Activated CD4-positive, CD25-positive, alpha-beta regulatory T cell treated with anti-CD3 and anti-CD28 coated beads, Interleukin-2, amount 50 U/mL, for 16 hours (primary cell): ENCODE measurements at places on chromosomes 3 and 15.

- no peak for DNase-seq
Observed at GRCh38 chr3:150868282-150868681, 37.0 kb downstream of the MINDY4B start.

DNA sequence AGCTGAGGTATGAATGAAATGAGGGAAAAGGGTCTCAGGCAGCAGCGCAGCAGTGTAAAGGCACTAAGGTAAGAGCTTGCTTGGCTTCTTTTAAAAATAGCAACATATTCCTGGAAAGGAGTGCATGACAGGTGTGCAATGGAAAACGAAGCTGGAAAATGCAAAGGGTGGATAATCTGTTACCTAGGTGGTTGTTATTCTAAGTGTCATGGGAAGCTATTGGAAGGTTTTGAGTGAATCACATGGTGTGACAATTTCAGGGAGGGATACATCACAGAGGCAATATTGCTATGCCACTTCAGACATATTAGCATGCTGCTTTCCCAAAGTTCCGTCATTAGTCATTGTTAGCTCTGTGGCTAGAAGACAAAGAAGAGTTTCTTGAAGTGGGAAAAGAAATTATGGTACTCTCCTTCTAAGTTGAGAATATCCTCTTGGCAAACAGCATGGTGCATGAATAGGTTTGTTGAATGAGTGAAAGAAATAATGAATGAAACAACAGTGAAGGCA is 28.7 kb upstream of the TMEM45A start:
- no peak for DNase-seq

- no peak for DNase-seq
Observed at GRCh38 chr15:35505141-35505540, 40.8 kb downstream of the DPH6 start.

- no peak for DNase-seq
Observed at GRCh38 chr3:167318306-167318705, 61.8 kb downstream of the ZBBX start.

- DNase-seq = no peak
Observed at GRCh38 chr15:38002883-38003477, 68.5 kb downstream of the TMCO5A start.

DNA sequence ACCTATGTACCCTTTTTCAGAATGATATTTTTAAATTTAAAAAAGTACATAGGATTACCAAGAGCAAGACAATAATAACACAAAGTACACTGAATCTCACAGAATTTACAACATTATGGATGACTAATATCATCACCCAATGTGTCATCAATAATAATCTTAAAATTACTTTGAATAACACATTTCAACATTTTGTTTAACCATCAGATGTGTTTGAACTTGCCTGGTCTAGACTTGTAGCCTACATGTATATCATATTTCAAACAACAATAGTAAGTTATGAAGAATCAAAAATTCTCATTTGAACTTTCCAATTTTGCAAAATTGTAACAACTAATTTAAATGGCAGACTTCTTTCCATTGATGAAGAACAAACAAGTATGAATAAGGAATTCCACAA is 15.1 kb downstream of the LRRC3B start:
- DNase-seq = no peak

- DNase-seq = no peak
Observed at GRCh38 chr3:63886858-63887257, 23.2 kb downstream of the ATXN7 start.

DNA sequence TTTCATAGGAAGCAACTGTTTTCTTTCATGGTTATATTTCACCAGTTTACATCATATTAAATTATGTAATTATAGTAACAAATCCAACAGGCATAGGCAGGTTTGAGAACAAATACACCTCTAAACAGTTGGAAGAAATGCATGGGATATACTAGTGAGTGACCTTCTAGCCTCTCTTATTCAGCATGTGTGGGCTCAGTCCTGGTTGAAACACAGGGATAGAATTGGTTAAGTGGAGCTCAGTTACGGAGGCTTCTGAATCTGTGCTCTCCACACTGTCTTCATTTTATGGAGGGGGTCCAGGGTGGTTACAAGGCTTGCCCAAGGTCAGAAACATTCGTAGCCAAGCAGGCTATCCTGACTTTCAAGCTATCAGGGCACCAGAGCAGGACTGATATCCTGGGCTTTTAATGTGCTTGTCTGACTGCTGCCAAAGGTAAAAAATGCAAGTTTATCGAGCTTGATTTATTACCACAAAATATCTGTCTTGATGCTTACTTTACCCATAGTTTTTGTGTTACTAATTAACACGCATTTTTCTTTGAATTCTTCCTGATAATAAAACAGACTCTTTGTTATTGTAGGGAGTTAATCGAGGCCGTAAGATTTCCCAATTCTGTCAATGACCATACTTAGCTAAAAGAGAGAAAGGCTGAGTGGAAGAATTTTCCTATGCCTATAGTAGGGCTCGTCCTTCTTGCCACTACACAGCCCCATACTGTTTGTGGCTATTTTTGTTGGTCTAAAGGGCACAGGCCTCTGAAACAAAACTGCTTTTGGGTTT is 89.6 kb downstream of the FILIP1L start:
- DNase-seq = no peak

DNA sequence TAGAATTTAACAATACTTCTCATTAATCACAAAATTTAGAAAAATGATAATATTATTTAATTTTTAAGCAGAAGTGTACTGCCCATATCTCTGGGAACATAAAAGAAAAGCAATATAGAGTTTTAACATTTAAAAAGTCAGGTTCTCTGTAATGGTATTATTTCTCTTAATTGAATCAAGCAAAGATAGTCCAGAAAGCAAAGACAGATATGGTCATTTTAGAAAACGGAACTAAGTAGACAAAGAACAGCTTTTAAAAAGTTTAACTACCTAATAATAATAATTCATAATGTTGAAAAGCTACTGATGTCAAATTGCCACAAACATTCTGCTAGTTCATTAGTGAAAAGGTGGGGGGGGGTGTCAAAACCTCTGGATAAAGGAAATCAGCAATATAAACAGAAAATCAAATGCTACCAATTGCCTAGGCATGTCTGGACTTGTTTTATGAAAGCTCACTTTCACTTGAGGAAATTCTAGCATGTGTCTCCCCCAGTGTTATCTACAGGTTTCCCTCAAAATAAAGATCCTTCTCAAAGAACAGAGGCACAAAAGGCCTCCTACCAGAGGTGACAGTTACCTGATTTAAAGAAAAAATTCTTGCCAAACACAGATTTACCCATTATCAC is 1.7 kb downstream of the ZMAT3 start:
- no peak for DNase-seq

GRCh38 chr3:30400926-30401325 is 205.5 kb upstream of the TGFBR2 start:
- no peak for DNase-seq

DNA sequence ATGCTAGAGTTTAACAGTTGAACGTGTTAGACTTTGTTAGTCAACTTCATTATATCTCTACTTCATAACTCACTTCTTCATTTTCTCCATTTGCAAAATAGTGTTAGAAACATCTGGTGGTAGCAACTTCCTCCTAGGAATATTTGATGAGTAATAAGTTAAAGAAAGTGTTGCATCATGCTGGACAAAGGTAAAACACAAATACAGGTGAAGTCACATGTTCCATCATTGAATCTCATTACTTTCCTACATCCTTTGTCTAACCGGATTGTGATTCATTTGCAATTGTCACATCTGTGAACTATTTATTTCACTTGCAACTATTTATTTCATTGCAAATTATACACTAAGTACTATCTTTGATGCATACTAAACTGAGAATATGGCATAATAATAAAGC is 186.5 kb downstream of the TUSC7 start:
- no peak for DNase-seq

DNA sequence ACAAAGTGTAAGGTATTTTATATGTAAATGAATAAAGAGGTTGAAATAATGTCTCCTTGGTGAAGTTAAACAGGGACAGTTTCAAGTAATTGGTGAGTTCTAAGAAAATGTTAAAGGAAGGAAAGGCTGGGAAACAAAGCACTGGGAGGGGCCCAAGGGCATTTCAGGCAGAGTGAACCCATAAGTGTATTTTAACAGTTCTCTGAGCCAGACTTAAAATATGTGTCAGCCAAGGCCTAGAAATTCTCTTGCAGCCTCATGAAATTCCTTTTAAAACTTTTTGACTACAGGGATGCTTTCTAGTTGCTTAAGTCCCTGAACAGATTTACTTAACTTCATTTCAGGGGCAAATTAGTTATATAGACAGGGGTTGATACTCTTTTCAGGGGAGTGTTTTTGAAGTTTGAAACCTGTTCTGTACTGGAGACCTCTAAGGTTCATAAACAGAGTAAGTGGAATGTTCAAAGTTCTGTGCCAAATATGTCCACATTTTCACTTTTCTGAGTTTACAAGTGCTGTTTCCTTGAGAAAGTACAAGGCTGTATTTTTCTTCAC is 77.6 kb downstream of the GALK2 start:
- no peak for DNase-seq

- no peak for DNase-seq
Observed at GRCh38 chr3:123286308-123287023, 84.7 kb downstream of the SEC22A start.

GRCh38 chr15:33209575-33210481 is 15.3 kb upstream of the FMN1 start:
- no peak for DNase-seq

DNA sequence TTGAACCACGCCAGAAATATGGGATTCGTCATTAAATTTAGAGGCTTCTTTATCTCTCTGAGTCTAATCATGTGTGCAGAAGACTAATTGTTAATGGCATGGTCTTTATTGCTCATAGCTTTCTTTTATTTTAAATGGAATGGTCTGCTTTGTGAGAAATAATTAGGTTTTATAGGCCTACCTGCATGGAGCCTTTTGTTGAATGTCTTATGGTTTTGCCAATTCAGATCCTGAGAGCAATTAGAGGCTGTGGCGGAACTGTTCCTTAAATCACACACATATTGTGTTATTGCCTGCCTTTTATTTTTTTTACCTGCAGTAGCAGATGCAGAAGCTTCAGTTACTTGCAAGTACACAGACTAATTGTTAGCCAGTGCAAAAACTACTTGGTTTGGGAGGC is 306.2 kb downstream of the NLGN1 start:
- no peak for DNase-seq

- DNase-seq = no peak
Observed at GRCh38 chr3:50607271-50608091, 4.1 kb downstream of the CISH start.

GRCh38 chr3:80190051-80190450 is 422.3 kb upstream of the ROBO1 start:
- no peak for DNase-seq
